ENCODE measurements at places on chromosomes 11 and 22.

GRCh38 chr22:48692734-48693376 lies 1134.8 kb downstream of the BRD1 start:
- no peak for DNase-seq

DNA sequence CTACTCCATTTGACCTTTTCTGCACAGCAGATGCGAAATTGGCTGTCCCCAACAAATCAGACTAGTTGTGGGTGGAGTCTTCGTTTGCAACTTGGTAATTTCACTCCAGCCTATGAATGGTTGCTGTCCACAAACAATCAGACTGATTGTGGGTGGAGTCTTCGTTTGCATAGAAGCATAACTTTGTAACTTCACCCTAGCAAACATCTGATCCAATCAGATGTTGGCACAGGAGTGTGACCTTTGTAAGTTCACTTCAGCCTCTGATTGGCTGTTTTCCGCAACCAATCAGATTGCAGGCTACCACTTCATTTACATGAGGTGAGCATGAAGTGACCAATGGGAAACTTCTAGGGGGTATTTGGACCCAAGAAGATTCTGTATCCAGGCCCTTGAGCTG lies 16.3 kb upstream of the CABP2 start:
- peak; percentile 38 for DNase-seq

GRCh38 chr11:93604008-93604660 lies 57.3 kb upstream of the CEP295 start:
- DNase-seq: no peak

DNA sequence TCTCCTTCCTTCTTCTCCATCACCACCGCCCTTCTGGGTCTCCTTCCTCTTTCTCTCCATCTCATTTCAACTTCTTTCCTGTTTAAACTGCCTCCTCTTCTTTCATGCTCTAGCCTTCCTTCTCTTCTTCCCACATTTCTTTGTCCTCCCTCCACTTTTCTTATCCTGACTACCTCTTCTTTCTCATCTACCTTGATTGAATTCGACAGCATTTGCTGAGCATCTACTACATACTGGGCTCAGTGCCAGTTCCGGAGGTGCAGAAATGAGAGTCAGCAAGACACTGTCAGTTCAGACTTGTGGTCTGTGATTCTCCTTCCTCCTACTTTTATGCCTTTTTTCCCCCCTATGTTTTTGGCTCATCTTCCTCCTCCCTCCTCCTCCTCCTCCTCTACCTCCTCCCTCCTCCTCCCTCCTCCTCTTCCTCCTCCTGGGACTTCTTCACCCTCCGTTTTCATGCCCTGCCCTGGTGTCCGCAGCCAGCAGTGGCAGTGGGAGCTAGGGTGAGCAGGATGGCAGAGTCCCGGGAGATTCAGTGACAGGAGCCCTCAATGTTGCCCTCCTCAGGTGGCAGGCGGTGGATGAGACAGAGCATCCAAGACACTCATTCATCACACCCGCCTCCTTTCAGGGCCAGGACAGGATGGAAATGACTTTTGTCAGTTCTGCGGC lies 146.0 kb upstream of the SEZ6L start:
- no peak for DNase-seq

DNA sequence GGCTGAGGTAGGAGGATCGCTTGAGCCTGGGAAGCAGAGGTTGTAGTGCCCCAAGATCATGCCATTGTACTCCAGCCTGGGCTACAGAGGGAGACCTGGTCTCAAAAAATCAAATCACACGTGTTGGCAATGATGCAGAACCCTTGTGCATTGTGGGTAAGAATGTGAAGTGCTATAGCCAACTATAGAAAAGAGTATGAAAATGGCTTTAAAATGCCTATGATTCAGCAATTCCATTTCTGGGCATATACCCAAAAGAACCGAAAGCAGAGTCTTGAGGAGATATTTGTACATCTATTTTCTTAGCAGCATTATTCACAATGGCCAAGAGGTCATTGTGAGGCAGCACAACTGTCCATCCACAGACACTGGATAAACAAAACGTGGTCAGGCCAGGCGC lies 2.6 kb upstream of the FADS3 start:
- no peak for DNase-seq

- DNase-seq: no peak
These were observed 6.9 kb downstream of the FGF19 start for GRCh38 chr11:69696749-69697468.

- DNase-seq: no peak
These were observed 15.4 kb downstream of the MOGAT2 start for GRCh38 chr11:75733071-75733430.

DNA sequence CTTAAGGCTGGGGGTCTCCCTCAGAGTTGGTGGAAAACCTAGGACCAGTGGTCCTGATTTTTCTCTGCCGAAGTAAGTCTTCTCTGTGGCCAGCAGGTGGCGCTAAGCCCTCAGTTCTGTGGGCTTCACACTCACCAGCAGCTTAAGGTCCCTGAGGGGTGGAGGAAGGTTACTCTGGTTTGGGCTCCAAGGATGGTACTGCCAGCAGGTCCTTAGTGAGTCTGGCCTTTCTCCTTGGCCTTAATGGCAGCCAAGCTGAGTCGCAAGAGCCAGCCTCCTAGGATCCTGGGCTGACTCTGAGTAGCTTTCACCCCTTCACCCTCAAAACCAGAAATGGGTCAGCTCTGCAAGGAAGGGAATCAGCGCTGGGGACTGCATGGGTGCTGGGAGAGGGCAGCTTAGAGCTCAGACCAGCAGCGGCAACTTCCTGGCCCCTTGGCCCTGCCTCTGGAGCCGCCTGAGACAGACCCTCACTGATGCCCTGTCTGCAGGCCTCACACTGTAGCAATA lies 4.4 kb downstream of the KCNJ11 start:
- peak; percentile 96 for DNase-seq

GRCh38 chr11:124919898-124920297 lies 848 bp downstream of the HEPN1 start:
- DNase-seq: no peak

DNA sequence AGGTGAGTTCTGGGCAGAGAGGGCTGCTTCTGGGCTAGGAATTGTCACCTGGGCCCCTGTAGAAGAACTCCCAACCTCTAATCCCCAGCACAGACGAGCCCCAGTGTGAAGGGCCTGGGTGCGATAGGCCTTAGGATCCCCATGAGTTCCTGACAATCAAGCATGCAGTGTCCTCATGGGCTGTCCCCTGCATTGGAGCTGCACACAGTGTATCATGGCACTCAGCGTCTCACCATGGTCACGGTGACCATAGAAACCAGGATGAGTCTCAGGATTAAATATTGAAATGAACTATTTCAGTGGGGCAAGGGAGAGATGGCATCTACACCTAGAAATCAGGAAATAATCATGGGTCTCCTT lies 292 bp downstream of the SCGB2A1 start:
- no peak for DNase-seq

DNA sequence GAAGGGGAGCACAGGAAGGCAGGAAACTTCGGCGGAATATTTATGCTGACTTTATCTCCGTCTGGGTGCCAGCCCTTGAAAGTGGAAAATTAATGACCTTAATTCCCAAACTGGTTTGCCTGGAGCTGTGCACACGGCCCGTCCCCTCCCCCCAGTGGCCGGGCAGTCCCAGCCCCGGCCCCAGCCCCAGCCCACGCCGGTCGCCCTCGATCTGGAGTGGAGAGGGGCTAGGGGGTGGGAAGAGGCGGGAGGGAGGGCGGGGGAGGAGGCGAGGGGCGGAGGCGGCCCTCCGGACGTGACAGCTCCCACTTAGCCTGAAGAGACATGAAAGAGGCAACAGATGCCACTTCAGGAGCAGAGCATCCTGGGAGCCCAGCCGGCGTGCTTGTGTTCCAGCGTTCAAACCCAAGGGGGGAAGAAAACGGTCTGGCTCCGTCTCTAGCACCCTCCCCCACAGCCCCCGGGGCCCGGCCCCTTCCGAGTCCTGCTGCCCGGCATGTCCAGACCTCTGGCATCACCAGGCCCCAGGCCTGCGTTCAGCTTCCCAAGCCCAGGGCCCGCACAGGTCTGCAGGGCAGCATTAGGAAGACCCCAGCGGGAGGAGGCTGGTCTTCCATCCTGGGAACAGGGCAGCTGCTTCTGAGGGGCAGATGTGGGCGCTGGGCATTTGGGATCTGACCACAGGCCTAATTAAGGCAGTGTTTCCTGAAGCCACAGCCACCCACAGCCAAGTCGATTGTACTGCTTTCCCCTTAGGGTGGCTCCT lies 20.0 kb upstream of the LMO1 start:
- no peak for DNase-seq

DNA sequence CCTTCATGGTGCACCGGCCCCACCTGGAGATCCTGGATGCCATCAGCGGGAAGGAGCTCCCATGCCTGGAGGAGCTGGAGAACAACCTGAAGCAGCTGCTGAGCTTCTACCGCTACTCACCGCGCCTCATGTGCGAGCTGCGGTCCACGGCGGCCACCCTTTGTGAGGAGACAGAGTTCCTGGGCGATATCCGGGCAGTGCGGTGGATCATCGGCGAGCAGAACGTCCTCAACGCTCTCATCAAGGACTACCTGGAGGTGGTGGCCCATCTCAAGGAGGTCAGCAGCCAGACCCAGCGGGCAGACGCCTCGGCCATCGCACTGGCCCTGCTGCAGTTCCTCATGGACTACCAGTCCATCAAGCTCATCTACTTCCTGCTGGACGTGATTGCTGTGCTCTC lies 59.2 kb downstream of the SYT13 start:
- DNase-seq: no peak

All from HT-29 (cell line).